ENCODE measurements at places on chromosomes 3 and 15.
A peak's percentile ranks its signal among the peaks of the same experiment; 100 is the strongest.

- DNase-seq, result no peak
Measured at GRCh38 chr15:57165992-57166391, 210.3 kb upstream of the CGNL1 start.

DNA sequence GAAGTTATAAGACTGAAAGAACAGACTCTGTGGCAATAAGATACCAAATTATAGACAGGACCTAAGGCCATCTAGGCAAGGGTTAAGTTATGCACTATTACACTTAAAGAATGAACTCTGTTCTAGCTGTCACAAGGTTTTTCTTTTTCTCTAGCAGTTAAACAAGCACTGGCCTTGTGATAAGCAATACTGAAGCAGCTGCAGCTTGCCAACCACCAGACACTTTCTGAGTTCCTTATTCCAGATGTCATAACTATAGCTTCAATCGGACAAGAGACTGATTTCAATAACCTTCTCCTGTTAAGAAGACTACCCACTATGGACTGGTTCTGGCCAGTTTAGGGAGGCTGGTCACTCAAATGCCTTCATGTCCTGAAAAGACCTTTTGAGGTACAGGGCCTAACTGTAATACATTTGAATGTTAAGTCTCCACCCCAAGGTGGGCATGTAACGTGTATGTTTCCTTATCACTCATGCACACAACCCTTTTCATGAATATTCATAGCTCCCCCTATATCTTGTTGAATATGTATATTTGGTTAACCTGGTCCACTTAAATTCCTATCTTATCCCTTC, 85.8 kb downstream of the CFAP20DC start:
- DNase-seq, result no peak

- DNase-seq, result no peak
Measured at GRCh38 chr15:90915808-90916440, 12.8 kb downstream of the MAN2A2 start.

- DNase-seq, result no peak
Measured at GRCh38 chr15:52783929-52784798, 6.0 kb downstream of the ONECUT1 start.

GRCh38 chr3:178415384-178415783, 120.9 kb upstream of the KCNMB2 start:
- DNase-seq, result no peak

- DNase-seq, result no peak
Measured at GRCh38 chr3:42728056-42728455, 25.5 kb upstream of the HHATL start.

GRCh38 chr3:69944931-69945493, 54.5 kb upstream of the SAMMSON start:
- no peak for DNase-seq

GRCh38 chr3:46628901-46629369, 16.6 kb downstream of the FAM240A start:
- DNase-seq, result no peak

DNA sequence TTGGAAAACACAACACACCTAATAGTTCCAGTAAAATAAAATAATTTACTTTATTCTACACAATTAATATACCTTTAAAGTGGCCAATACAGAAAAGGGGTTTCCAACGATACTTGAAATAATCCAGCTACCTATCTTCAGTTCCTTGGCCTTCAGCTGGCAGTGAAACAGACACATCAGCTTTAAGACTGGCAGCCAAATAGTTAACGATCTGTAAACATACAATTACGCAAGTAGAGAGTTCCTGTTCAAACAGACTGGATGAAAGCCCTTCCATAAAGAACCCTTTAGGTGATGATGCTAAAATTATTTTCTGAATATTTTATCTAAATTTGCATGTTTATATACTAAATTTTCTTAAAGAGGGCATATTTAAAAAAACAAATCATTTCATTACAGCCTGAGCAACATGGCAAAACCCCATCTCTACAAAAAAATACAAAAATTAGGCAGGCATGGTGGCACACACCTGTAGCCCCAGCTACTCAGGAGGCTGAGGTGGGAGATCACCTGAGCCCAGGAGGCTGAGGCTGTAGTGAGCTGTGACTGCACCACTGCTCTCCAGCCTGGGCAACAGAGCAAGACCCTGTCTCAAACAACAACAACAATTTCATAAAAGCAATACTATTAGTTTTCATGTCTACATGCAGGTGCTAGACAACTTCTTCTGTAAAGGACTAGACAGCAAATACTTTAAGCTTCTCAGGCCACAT, 12.9 kb downstream of the DYNC1LI1 start:
- DNase-seq, result no peak

- DNase-seq, result peak; percentile 66
Measured at GRCh38 chr3:184227481-184227935, 1.9 kb upstream of the VWA5B2 start.

GRCh38 chr3:185444329-185444728, 54.5 kb downstream of the TMEM41A start:
- DNase-seq, result no peak

DNA sequence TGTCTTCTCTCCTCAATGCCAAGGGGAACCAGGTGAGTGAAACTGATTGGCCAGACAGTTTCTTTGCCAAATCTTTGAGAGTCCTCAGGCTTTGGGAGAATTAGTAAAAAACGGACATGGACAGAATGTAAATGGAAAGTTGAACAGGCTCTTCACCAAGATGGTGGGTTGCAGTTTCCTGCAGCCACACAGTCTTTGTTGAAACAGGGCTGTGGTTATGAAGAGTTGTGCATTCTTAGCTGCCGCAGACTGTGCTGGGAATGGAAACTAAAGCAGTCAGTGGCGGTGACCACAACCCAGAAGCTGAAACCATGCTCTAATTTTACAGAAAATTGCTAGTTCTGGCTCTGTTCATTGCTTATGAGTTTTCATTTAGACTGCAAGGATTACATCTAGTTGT, 42.1 kb upstream of the TASOR start:
- DNase-seq, result no peak

- peak; percentile 68 for DNase-seq
Measured at GRCh38 chr3:71069797-71070196, 513.7 kb downstream of the FOXP1 start.

- no peak for DNase-seq
Measured at GRCh38 chr3:35653347-35653746, 14.0 kb downstream of the ARPP21 start.

DNA sequence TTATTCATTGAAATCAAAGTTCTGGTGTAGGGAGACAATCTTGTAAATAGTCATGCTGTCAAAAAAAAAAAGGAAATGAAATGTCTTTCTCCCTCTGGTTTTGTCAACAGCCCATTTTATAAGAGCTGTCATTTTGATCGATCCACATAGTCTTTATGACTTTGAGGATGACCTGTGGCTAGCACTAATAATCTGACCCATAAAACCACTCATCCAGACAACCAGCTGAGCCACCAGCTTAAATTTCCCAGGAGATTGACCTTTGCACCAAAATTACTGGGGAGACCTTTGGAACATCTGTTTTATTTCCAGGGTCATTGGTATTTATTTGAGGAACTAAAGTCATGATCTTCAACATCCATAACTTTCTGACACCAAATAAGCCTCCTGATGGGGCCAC, 98.5 kb upstream of the MME start:
- no peak for DNase-seq

GRCh38 chr3:10555263-10555662, 49.9 kb upstream of the ATP2B2 start:
- DNase-seq, result no peak

- DNase-seq, result no peak
Measured at GRCh38 chr3:31911643-31912042, 69.4 kb downstream of the OSBPL10 start.

GRCh38 chr15:81111510-81112470, 22.3 kb upstream of the CFAP161 start:
- no peak for DNase-seq

DNA sequence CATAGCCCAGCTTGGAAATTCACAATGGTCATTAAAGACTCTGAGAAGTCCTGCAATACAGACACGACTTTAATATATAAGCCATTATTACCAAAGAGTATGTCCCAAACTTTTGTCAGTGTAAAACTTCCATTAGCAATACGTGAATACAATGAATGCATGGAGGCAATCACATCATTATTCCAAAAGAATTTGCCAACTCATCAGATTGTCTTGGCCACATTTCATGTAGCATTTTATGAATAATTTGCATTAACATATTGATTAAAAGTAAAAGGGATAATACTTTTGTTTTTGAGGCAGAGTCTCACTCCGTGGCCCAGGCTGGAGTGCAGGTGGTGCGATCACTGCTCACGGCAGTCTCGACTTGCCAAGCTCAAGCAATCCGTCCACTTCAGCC, 7.9 kb upstream of the DUT start:
- DNase-seq, result no peak

- no peak for DNase-seq
Measured at GRCh38 chr3:192409838-192410683, 317.3 kb downstream of the FGF12 start.

DNA sequence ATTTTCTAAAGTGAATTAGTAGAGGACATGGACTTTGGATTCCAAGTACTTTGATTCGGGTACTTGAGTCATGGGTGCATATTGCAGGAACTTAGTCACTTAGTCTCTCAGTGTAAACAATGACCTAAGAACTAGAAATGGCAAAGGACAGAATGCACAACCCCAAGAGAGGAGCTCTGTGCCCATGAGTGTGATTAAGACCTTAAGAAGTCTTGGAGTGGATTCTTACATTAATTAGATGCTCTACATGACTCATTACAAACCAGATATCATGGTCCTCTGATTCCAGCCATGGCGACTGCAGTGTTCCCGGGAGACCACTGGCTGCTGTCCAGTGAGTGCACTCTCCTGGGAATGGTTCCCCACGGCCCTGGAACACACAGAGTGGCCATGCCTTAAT, 251.5 kb downstream of the GABRG3 start:
- no peak for DNase-seq

DNA sequence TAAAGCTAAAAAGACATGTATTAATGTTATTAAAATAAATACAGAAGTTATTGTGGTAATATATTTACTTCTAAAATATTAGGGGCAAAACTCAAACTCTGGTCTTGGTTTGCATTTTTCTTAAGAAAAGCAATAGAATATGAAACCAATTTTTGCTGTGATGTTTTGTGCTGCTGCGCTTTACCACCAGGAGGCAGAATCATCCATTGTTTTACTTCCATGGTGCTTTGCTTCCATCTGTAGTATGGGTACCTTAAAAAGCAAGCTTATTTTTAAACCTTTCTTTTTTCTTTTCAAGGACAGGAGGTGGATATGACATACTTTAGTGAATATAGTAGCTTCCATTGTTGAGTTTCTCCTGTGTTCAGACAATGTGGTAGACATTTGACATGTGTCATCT, 46.6 kb upstream of the MRPL3 start:
- DNase-seq, result no peak

DNA sequence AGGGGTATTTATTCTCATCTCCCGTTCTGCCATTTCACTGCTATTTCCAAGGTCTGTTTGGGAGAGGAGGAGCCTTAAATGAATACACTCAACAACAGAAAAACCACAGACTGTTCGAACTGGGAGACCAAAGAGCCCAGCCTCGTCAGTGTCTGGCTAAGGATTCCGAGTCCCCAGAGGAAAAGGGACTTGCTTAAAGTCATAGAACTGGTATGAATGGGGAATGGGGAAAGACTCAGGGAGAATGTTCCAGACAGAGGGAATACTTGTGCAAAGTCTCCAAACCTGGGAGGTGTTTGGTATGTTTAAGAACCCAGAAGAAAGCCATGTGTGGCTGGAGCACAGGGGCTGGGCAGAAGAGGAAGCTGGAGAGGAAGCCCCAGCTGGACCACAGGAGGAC, 46.9 kb downstream of the FAM43A start:
- DNase-seq, result no peak

GRCh38 chr3:149726716-149727407, 25.4 kb downstream of the COMMD2 start:
- no peak for DNase-seq

- DNase-seq, result no peak
Measured at GRCh38 chr3:148360051-148360450, 337.7 kb upstream of the AGTR1 start.

DNA sequence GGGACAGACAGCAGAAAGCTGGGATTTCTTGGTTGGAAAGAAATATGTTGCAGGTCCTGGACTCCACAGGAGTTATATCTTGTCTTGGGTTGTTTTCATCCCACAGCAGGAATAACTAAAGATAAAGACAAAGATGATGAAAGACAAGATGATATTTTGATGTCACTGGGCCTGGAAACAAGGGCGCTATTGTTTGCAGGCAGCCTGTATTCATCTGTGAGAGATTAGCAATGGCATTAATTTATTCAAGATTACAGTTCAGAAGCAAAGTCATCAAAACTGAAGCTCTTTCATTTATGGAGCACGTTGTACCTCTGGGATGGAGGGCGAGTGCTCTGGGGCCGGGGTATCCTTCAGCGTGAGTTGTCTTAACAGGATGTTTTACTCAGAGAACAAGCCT, 213.8 kb downstream of the LRTM1 start:
- no peak for DNase-seq

- DNase-seq, result no peak
Measured at GRCh38 chr3:184631472-184631861, 69.9 kb downstream of the EPHB3 start.

DNA sequence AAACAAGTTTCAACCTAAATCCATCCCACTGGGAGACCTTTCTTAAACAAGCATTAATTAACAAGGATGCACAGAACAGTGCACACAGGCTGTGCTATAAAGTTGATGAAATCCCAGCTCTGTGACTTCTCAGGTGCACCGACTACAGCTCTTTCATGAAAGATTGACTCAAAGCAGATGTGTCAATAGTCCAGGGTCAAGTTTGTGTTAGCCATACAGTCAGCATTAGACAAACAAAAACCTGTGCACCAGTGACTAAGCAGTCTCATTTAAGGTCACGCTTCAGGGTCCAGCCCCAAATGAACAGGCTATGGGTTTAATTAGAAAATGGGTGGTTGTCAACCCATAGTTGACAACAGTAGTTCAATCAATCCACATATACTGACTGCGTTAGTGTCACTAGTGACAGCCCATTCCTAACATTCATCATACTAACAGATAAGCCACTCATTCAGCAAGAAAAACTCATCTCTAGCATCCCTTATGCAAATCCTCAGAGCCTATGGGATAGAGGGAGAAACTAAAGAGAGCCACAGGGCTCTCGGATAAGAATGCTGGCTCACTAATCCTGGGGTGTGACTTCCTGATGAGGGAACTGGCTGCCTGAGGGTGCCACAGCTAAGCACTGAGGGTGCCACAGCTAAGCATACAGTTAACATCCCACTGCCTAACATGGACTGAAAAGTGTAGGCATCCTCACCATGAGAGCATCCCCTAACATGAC, 84.1 kb downstream of the WNT5A start:
- no peak for DNase-seq

DNA sequence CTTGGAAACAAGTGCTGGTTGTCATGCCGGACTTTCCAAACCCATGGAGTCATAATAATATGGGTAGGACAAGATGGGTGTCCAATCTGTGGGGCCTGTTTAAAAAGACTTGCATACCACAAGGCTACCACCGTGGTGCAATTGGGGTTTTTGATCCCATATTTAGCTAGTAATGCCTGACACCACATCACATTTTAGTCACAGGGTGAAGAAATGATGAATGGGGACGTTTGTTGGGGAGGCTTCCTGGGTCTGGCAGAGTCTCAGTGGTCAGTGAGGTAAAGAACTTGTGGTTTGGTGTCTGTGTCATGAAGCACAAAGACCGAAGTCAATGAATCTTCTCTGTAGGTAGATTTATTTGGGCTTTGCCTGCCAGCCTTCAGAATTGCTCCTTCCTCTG, 31.0 kb downstream of the P3H2 start:
- no peak for DNase-seq
